ENCODE measurements at places on chromosomes 13 and 19. TPM values are rescaled to one million over a fixed set of nuclear protein-coding genes. Genes with fewer than 3 reads are reported as not detected.

- no peak for DNase-seq
Measured at GRCh38 chr13:113651511-113652403, 6.2 kb downstream of the ATP4B start.

ZNF560 gene
- 0.21 TPM for total RNA-seq

ZNF208 gene
- total RNA-seq = 1.1 TPM

- DNase-seq = no peak
Measured at GRCh38 chr13:50119591-50119990, 104.3 kb downstream of the KCNRG start.

ZNF443 gene
- total RNA-seq = 12.8 TPM

DNA sequence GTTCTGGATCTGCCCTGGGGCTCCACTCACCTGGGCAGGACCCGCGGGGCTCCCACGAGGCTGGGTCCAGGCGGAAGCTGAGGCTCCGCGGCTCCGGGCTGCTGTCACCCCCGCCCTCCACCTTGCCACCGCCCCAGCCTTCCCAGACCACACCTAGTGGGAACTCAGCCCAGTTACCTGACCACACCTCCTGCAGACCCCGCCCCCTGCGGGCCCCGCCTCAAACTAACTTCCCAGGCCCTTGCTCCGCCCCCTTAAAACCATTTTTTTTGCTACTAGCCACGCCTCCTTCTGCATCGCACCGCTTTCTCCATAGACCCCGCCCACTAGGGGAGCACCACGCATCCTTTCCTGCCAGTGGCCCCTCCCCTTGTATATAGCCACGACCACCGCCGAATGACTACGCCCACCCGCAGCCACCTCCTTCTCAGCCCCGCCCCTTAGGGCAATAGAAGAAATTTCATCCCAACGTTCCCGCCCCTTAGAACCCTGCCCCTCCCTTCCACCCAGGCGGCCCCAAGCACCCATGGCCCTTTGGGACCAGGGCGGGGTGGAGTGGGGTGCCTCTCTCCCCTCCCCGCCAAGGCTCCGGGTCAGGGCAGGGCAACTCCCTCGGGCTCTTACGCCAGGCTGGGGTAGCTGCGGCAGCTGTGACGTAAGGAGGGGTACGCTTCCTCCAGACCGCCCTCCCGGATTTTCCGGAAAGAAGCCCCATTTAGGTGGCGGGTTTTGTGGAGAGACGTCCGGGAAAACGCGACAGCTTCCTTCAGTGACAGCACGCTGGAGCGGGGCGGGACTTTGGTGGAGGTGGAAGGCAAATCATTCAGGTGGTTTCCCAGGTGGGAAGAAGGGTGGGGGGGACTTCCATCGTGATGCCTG, at the start of gene SH2D3A:
Gene SH2D3A (minus strand): TSS at position 79 of the 879 bp plus-strand sequence. CDS start 3,687 bp downstream, outside the sequence.
- DNase-seq = peak; percentile 84

GRCh38 chr19:27986299-27986698, 1226.7 kb downstream of the UQCRFS1 start:
- DNase-seq = no peak

FPR2 gene
- 1.0 TPM for total RNA-seq

DNA sequence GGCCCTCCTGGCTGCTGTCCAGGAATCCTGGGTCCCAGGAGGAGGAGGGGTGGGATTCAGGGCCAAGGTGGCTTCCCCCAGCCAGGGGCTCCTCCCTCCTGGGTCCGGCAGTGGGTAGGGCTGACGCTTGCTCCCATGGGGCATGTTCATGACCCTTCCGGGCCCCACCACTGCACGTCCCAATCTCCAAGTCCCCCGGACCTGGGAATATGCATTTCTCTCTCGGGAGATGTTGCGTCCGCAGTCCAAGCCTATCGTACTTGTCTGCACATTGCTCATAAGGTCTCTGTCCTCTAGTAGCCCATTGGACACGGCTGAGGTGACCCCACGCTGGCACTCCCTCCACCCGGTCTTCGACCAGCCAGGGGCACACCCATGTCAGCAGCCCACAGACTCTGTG, 192.3 kb downstream of the TEX29 start:
- DNase-seq = no peak

DNA sequence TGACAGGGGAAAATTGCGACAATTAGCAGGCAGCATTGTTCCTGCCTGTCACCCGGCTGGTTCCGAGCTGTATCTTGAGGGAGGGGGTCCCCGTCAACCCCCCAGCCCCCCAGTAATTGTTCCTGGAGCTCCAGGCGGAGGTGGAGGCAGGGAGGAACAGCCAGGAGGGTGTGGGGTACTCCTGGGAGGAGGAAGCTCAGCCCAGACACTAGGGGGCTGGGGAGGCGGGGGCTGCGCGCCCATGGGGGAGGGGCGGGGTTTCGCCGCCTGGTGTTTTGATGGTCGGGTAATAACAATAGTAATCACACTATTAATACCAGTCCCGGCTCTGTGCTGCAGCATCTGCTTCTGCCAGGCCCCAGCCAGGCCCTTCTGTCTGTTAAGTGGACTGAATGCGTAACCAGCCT, 8.6 kb downstream of the NPAS1 start:
- no peak for DNase-seq

DNA sequence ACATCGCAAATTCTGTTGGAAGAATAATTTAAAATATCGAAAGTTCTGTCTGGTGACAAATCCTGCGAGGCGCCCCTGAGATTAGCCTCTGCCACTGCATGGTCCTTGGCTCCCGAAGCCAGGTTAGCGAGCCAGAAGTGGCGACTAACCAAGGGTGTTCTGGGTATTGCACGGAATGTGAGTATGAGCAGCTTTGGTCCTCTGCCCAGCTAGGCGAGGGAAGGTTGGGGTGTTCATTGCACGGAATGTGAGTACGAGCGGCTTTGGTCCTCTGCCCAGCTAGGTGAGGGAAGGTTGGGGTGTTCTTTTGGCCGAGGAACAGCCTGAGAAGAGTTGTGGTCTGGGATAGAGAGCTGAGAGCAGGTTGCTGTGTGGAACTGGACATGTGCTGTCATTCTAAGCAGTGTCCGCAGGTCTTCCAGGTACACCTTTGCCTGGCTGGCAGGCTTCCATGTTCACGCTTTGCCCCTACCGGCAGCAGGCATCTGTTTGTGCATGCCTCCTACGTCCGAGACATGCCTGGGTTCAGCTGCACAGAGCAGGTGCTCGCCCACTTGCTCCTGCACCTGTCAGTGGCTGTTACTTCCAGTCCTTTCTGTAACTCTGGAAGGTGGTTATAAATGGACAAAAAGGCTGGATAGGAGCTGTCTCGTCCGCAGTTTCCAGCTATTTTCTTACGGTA, 18.3 kb upstream of the TEX29 start:
- DNase-seq = no peak

GRCh38 chr19:40614622-40615411, 13.6 kb downstream of the LTBP4 start:
- DNase-seq = peak; percentile 76

DNA sequence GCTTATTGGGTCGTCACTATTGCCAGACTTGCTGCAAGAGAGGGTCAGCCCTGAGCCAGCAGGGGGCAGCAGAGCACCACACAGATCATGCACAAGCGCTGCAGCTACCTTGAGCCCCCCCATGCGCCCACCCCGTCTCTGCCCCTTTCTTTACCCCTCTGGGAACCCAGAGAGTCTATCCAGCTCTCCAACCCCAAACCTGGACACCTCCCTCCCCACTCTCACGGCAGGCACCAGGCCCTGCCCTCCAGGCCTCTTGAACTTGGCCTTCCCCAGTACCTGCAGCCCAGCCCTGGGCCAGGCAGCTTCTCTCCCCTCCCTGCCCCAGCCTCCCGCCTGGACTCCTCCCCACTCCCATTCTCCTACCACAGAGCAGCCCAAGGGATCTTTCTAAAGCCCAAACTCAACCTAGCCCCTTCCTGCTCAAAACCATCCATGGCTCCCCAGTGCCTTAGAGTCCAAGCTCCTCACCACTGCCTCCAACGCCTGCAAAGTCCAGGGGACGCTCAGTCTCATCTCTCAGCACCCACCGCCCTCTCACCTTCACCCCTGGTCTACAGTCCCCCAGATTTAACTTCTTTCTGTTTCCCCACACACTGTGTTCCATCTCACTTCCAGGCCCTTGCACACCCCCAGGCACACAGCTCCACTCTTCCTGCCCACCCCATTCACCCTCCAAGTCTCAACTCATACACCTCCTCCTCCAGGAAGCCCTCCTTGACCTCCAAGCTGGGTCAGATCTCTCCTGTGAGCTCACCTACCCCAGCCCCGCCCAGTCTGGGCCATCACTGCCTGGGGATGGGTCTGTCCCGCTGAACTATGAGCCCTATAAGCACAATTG, 9.4 kb upstream of the CEACAM16 start:
- no peak for DNase-seq

TRAPPC2B gene
- total RNA-seq = 9.7 TPM

PODNL1 gene
- 0.21 TPM for total RNA-seq

- no peak for DNase-seq
Measured at GRCh38 chr19:17883627-17884410, 12.1 kb downstream of the SLC5A5 start.

GRCh38 chr13:44259045-44260027, 114.3 kb upstream of the SERP2 start:
- DNase-seq = no peak

GRCh38 chr19:45972081-45972946, 1.4 kb downstream of the NOVA2 start:
- DNase-seq = no peak

GRCh38 chr13:22211876-22212275, 541.0 kb downstream of the FGF9 start:
- no peak for DNase-seq

GRCh38 chr13:74922963-74923362, 559.0 kb downstream of the TBC1D4 start:
- DNase-seq = no peak

HIPK4 gene
- total RNA-seq = not detected

DNA sequence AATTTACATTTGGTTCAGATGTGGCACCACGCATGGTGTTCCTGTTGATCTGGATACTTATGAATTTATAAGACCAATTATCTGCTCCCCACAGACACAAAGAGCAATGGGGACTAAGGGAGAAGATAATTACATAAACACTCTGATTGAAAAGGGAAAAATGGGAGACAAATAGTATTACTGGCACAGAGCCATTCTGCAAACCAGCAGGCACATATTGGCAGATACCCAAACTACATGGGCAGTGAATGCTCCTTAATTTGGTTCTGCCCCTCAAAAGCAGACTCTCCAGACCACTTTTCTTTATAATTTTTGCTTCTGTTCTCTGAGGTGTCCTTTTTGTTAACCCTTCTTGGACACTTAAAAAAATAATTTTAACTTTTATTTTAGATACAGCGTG, 1674.2 kb downstream of the PCDH9 start:
- DNase-seq = no peak

DNA sequence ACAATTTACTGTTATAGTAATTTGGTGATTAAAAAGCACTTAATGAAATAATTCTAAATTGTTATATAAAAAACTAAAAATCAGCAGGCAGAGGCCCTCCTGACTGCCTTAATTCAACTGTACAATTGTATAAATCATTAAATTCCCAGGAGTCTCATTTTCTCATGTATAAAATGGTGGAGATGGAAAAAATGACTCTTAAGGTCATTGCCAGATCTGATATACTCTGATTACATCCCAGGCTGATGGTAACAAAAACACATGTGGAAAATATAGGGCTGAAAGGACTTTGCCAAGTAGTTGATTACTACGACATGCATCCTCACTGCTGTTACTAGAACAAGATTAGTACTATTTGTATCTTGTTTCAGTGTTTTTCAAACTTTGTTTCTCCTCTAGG, 1020.0 kb upstream of the SLC10A2 start:
- DNase-seq = peak; percentile 11

GRCh38 chr19:42497492-42498168, 30.7 kb downstream of the CEACAM1 start:
- DNase-seq = no peak

CGB3 gene
- not detected for total RNA-seq

- DNase-seq = no peak
Measured at GRCh38 chr19:10552510-10553053, 8.9 kb downstream of the ATG4D start.

PPM1N gene
- 0.53 TPM for total RNA-seq

PRR12 gene
- total RNA-seq = 4.2 TPM

ZNF112 gene
- total RNA-seq = 18.7 TPM

GRCh38 chr19:15864824-15865223, 33.0 kb downstream of the CYP4F2 start:
- DNase-seq = no peak

FUT3 gene
- total RNA-seq = 0.63 TPM

- DNase-seq = no peak
Measured at GRCh38 chr19:47619763-47620162, 10.8 kb downstream of the BICRA start.

DNA sequence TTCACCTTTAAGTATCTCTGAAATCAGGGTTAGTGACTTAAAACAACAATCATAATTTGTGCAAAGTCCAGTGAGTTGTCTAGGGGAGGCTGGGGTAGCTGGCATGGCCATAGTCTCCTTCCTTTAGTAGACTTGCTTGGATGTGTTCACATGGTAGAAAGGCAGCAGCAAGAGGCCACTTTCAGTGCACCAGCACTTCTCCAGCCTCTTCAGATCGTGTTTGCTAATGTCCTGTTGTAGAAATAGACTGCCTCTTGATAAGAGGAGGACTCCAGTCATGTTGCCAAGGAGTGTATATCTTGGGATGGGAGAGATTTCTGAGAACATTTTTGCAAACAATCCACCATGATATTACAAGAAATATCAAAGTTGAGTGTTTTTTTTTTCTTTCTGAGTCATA, 22.9 kb downstream of the WDFY2 start:
- no peak for DNase-seq

DNA sequence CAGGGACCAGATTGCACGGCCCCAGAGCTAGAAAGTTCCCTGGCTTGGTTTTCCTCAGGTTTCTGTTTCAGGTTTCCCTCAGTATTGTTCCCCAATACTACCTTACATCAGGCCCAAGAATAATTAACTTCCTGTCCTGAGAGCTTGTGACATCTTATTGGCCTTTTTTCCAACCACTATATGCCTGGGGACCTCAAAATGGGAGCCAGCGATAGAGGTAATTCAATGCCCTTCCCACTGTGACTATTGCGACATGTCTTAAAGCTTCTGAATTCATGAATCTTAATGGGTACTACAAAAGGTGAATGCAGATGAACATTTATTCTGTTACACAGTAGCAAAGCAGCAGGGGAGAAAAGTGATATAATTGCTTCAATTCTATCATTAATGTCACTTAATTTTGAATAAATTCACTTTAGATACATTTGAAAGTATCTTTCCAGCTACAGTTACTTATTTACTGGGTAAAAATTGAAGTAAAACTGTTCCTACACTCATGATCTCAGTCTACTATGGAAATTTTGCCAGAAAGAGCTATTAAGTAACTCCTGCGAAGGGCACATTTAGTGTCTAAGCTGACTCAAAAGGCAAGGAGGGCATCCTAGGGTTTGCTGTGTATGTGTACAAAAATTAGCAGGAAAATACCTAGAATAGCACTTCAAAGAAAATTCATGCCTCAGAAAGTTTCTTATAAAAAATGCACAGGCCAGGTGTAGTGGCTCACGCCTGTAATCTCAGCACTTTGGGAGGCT, 4.1 kb downstream of the CRYL1 start:
- DNase-seq = no peak

All from urinary bladder (tissue), 4 donors.